HuH-7.5 (cell line): ENCODE measurements at places on chromosomes 4 and X.

GRCh38 chrX:101764538-101764937, 104.9 kb upstream of the ARMCX2 start:
- no peak for DNase-seq

DNA sequence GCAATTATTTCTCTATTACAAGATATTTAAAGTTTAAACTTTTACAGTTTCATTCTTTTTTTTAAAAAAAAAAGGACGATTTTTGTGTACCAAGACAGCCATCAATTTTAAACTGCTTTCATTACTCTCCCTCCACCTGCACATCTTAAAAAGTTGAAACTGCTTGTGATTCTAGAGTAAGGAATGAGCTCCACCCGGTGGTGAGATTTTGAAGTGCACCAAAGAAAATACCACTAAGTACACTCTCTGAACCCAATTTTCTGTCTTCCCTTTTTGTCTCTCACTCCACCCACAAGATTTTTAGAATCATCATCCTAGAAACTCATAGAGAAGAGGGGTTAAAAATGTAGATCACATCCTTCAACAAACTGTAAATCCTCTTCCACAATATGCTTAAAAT, 91.3 kb upstream of the WDR44 start:
- no peak for DNase-seq

DNA sequence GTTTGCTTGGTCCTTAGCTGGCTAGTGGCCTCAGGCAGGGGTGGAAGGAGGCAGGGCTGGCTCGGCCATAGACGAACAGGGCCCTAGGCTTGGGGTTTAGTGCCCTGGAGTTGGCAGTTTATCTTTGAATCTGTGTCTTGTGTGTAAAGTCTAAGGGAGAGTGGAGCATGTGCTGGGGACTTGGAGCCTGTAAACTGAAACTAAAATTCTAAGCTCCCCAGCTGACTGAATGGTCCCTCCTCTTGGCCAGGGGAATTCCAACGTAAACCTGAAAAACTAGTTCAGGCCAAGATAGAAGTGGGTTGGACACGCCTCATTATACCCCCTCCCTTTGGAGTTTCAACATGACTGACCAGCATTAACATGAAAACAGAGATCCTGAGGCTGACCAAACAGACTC, 46.1 kb upstream of the GPR78 start:
- DNase-seq, result no peak

DNA sequence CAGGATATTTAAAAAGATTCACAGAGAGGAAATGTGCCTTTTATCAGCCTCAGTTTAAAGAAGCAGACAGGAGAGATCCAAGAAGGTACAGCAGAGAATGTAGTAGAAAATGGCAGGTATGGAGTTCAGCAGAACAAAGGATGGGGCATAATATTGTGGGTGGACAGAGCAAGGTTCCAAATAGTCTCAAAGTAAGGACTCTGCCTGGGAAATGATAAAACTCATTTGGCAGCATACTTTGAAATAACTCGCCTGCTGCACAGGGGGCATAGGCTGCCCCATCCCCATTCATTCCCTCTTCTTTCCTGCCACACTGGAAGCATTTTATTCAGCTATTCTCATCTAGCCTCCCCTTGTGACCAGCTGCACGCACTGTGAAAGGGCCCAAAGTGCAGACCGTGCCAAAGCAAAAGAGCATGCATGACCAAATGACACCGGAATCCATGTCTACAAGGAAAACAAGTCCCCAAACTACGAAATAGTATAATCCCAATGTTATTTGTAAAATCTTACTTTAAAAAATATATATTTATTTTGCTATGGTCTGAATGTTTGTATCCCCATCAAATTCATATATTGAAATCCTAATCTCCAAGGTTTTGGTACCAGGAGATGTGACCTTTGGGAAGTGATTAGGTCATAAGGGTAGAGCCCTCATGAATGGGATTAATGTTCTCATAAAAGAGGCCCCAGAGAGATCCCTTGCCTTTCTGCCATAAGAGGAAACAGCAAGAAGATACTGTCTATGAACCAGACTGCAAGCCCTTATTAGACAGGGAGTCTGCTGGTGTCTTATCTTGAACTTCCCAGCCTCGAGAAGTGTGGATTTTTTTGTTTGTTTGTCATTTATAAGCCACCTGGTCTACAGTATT, 77.4 kb upstream of the PRSS48 start:
- DNase-seq, result no peak

GRCh38 chr4:5989236-5990225, 28.7 kb downstream of the C4orf50 start:
- DNase-seq, result no peak

DNA sequence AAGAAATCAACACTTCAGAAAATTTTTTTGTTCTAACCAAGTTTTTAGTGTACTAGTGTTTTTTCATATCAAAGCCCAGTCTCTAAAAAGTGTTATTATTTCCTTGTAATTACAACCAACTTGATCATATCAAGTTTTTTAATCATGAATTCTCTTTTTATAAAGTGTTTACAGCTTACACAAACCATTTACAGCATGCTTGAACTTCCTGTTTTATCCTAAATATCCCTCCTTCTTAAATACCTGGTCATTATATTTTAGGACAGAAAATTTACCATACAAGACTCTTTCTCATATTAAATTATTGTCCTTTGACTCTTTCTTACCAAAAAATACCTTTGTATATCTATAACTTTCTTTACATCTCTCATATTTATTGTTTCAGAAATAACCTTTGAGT, 89.4 kb upstream of the NPY2R start:
- no peak for DNase-seq

DNA sequence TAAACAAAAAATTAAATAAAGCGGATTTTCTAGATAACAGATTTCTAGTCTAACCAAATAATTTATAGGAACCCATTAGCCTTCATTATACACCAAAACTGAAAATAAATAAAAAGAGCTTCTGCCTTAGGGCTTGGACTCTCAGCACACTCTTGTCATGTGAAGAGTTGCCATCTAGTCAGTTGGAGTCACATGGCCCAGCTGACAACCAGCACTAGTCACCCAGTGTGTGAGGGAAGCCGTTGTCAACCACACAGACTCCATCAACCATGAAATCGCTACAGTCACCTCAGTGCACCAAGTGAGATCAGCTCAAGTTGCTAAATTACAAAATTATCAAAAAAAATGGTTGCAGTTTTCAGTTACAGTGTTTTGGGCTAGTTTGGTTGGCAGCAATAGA, 470.0 kb downstream of the GASK1B start:
- DNase-seq, result no peak

- no peak for DNase-seq
Measured at GRCh38 chr4:69907151-69907550, 23.7 kb upstream of the CSN1S1 start.

DNA sequence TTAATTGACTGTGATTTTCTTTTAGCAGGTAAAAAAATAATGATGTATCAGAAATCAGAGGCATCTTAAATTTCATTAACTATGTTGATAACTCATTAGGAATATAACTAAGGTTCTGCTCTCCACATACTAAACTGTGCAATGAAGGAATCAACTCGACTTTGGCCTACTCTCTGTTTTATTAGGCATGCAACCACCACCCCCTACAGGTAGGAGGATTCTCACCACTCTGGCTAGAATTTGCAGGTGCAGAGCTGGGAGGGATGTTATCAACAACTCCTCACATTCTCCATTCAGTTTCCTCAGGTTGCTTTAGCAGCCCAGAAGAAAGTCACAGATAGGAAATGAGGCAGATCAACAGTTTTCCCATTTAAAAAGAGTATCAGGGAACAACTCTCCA, 160.1 kb downstream of the COX18 start:
- peak; percentile 20 for DNase-seq

- DNase-seq, result no peak
Measured at GRCh38 chr4:41456559-41457101, 81.3 kb upstream of the LIMCH1 start.

GRCh38 chrX:130676861-130677260, 226.1 kb downstream of the ENOX2 start:
- DNase-seq, result peak; percentile 6
